ENCODE measurements at places on chromosomes 4 and X.
A peak's percentile ranks its signal among the peaks of the same experiment; 100 is the strongest.

GRCh38 chrX:42050345-42050744, 127.0 kb upstream of the CASK start:
- no peak for DNase-seq

DNA sequence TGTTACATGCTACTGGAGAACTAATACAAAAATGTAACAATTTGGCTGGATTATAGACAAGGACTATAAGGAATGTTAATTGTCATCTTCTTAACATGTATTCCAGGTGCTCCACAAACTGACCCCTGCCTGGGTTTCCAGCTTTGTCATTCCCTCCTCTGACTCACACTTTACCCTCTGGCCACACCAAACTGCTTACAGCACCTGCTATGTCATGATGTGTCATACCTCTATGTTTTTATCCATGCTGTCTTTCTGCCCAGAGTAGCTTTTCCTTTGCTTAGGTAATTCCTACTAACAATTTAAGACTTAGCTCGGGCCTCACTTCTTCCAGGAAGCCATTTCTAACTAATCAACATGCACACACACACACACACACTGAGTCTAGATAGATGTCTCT, 14.0 kb upstream of the SHROOM4 start:
- no peak for DNase-seq

DNA sequence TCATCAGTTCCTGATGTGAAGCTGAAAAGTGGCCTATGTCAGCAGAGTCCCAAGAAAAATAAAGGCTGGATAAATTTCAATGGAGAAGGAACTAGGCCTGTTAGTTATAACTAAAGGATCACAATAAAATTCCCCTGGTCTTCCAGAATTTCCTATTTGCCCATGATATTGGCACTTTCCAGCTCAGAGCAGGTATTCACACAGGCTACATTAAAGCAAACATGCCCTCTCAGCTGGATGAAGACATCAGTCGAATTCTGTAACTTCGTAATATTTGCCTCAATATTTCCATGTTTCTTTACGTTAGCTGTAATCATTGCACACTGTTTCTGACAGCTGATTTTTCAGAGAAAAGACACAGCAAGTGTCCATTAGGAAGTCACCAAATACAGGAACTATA, 9.5 kb downstream of the HPGD start:
- no peak for DNase-seq

GRCh38 chr4:187065396-187065795, 341.7 kb upstream of the FAT1 start:
- no peak for DNase-seq

- DNase-seq, result no peak
Observed at GRCh38 chr4:23888421-23889319, 1.2 kb downstream of the PPARGC1A start.

DNA sequence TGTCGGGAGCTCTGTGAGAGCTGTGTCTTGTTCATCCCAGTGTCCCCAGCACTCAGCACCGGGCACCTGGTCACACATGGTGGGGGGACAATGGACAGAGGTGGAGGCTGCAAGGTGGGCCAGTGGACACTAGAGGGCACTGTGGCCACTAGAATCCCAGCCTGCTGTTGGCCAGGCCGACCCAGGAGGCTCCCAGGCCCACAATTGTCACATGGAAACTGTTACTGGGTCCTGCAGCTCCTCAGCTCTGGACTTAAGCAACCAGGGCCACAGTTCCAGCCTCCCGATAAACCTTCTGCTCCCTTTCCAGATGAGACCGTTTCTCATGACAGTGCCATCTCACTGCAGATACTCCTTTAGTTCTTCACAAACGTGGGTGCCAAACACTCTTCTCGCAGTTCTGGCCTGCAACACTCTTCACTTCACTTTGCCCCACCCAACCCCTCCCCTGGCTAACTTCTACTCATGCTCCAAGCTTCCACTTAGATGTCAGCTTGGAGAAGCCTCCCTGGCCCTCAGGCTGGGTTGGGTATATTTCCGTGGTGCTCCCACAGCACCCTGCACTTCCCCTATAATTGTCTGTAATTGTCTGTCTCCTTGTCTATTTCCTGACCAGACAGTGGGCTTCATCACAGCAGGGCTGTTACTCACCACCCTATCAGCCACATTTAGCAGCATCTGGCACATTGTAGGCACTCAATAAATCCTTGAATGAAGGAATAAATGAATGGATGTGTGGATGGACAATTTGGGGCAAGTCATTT, 3.5 kb upstream of the IQSEC2 start:
- peak; percentile 69 for DNase-seq

All from CD4-positive, alpha-beta T cell treated with Interleukin-17A for 4 hours (primary cell).